ENCODE measurements at places on chromosomes 11 and 22.

DNA sequence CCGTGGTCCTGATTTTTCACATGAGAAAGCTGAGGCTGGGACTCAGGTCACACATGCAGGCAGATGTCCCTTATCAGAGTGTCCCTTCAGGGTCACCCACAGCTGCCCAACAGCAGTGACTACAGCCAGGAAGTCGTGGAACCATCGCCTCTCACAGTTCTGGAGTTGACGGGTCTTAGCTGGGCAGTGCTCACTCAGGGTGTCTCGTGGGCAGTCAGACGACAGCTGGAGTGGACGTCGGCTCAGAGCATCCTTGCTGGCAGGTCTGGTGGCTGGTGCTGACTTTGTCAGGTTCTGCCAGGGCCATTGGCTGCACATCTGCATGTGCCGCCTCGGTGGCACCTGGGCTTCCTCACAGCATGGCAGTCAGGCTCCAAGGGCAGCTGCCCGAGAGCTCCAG lies 35.6 kb upstream of the TH start:
- no peak for DNase-seq

DNA sequence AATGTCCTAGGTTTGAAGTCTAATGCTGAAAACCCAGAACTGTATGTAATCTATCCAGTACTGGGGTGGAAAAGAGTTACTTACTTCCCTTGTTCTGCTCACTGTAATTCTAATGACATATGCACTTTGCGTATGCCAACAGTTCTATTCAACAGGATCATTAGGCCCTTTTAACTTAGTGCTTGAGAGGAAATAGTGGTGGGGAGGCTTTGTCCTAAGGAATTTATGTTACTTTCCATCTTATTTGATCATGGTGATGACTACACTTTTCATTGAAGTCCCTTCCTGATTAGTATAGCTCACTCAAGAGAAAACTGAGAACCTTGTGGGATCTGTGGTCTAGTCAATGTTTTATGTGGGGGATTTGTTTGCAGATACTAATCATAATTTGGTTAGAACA lies 348.2 kb downstream of the GUCY1A2 start:
- DNase-seq: no peak

DNA sequence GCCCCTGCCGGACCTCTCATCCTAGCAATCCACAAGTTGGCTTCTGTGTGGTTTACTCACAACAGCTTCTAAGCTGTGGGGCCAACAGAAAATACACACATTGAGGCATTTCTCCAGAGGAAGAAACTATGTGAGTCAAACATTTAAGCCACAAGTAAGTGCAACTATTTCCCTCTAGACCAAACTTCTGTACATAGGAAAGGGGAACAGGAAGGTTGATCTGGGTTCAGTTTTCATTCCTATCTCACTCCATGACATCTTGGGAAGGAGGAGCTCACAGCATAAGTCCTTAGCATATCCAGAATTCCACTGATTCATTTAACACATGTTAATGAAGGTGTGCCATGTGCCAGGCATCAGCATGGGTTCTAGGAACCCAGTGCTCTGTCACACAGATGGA lies 72.8 kb upstream of the PICALM start:
- DNase-seq: peak; percentile 51

DNA sequence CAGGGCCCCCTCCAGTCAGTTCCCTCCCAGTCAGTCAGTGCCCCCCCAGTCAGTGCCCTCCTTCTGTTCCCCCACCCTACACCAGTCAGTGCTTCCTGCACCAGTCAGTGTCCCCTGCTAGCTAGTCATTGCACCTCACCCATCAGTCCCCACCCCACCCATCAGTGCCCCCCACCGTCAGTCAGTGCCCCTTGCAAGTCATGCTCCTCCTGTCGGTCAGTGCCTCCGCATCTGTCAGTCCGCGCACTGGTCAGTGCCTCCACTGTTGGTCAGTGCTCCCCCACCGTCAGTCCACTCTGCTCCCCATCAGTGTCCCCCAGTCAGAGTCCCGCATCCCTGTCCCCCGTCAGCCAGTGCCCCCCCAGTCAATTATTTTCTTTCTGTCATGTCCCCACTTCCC lies 3.3 kb downstream of the PPP6R2 start:
- no peak for DNase-seq

DNA sequence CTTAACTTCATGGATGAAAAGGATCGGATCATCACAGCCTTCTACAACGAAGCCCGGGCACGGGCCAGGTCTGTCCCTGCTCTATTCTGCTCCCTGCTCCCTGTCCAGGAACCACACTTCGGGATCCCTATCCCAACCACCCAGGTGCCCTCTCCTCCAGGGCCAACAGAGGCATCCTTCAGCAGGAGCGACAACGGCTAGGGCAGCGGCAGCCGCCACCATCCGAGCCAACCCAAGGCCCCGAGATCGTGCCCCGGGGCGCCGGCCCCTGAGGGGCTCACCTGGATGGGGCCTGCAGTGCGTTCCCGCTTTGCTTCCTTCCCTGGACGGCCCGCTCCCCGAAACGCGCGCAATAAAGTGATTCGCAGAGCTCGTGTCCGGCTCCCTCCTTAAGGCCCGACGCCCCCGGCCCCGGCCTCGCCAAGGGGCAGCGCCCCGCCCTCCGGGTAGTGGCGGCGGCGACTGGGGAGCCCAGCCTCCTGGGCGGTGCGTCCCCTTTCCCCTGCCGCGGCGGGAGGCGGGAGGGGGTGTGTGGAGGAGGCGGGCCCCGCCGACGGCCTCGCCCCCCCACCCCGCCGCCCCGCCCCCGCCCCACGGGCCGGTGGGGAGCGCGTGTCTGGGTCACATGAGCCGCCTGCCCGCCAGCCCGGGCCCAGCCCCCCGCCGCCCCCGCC lies at the start of gene VEGFB:
Gene VEGFB (plus strand): TSS at position 672 of the 674 bp plus-strand sequence. CDS start 250 bp downstream, outside the sequence.
- DNase-seq: peak; percentile 22

- DNase-seq: no peak
These were observed 141.2 kb downstream of the DLG2 start for GRCh38 chr11:85485902-85486301.

- DNase-seq: no peak
These were observed 67.2 kb downstream of the CCDC83 start for GRCh38 chr11:85922367-85922766.

- no peak for DNase-seq
These were observed 8.4 kb downstream of the TP53I11 start for GRCh38 chr11:44942029-44942955.

DNA sequence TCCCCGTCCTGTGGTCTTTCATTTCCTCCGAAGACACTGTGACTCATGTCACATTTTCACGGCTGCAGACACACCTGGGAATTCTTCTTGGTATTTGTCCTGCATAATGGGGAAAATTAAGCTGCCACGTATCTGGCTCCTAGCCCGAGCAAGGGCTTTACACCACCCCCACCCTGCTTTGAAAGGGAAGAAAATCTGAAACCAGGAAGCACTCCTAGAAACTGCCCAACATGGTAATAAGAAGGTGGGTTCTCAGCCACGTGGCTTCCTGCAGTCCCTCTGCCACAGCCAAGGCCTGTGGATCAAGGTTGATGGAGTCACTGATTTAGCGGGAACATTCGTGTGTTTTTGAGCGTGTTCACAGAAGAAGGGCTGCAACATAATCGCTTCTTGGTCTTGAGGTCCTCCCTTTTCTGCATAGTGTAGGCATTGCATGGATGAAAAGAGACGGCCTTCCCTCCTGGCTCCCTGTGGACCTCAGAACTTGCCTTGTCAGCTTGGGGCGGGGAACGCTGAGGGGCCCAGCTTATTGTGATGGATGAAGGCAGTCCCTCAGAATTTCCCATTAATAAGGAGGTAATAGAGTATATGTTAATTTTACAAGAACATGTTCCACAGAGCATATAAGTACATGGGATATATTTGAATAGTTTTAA lies 292.0 kb downstream of the NTM start:
- DNase-seq: no peak

- DNase-seq: no peak
These were observed 13.5 kb downstream of the SCYL1 start for GRCh38 chr11:65538232-65538914.

GRCh38 chr11:61742391-61742790 lies 10.0 kb upstream of the MYRF start:
- DNase-seq: peak; percentile 31

DNA sequence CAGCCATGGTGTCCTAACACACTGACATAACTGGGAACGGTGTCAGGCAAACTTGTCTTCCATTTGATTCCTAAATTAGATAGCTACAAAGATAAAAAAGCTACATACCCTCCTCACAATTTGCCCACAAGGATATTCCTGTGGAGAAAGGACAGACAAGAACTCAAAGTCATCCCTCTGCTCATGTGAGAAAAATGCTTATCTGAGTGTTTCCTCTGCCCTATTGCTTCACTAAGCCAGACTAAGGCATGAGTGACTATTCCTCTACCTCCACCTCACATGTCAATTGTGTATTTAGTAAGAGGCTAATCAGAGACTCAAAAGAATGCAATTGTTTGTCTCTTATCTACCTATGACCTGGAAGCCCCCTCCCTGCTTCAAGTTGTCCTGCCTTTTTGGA lies 247.7 kb downstream of the DDX10 start:
- no peak for DNase-seq

GRCh38 chr11:121898903-121899302 lies 217.1 kb downstream of the BLID start:
- DNase-seq: no peak

DNA sequence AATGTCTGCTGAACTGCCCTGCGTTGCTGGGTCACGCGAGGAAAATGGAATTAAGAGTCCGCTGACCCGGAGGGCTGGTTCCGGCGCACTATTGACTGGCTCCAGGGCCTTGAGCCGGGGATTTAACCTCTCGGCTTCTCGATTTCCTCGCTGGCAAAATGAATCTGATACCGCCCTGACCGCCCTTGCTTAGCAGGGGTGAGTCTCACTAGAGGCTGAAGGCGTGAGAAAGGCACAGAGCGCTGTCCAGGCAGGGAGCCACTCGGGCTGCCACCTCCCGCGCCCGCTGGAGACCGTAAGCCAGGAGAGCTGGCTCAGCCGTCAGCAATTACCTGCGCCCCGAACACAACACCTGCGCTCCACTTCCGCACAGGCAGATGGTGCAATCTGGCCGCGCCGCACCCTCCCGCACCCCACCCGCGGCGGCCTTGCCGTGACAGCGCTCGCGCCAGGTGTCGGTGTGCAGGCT lies 65.6 kb downstream of the BUD13 start:
- DNase-seq: no peak

DNA sequence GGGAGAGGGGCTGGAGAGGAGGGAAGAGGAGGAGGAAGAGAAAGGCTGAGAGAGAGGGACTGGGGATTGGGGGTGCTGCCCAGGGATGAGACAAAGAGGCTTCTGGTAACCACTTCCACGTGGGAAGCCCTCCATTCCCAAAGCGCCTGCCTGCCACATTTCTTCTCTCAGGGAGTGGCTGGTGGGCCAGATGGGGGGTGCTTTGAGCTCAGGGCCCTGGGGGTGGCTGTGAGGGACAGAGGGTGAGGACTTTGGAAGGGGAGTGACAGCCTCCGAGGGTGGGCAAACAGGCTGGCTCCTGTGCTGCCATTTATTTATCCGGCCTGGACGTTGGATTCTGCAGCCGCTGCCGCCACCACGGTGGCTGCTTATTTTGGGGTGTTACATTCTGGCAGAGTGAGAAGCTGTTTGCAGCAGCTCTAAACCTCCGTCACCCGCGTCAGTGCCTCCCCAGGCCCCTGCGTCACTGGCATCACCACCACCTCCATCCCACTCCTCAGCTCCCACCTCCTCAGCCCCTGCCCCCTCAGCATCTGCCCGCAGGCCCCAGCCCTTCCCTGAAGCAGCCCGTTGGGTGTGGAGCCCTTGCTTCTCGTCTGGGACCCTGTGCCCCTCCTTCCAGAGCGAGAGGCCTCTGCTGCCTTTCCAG lies 1.6 kb downstream of the RTN4RL2 start:
- no peak for DNase-seq

- DNase-seq: no peak
These were observed 2.1 kb downstream of the ARHGEF12 start for GRCh38 chr11:120338107-120338933.

- no peak for DNase-seq
These were observed 5.0 kb downstream of the CRKL start for GRCh38 chr22:20922141-20922751.

DNA sequence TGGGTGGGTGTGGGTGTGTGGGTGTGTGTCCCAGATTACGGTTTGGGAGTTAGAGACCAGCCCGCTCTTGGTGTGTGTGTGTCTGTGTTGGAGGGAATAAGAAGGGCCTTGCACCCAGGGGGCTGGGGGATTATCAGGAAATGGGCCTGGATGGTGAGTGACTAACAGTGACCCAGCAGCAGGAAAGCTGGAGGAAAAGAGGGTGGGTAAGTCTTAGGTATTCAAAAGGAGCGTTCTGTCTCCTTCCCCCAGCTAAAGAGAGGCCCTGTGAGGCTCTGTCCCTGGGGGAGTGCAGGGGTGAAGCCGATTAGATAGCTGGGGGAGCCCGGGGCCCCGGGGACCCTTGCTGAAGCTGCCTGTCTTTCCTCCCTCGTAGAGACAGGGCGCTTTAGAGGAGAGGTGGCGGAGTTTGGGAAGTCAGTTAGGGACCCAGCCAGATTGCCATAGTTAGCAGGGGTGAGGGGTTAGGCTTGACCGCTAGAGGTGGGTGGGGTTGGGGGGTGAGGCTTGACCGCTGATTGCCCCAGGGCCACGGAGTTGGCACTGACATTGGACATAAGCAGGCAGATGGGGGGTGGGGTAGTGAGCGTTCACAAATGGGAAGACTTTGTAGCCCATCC lies 1.5 kb downstream of the OAF start:
- no peak for DNase-seq

DNA sequence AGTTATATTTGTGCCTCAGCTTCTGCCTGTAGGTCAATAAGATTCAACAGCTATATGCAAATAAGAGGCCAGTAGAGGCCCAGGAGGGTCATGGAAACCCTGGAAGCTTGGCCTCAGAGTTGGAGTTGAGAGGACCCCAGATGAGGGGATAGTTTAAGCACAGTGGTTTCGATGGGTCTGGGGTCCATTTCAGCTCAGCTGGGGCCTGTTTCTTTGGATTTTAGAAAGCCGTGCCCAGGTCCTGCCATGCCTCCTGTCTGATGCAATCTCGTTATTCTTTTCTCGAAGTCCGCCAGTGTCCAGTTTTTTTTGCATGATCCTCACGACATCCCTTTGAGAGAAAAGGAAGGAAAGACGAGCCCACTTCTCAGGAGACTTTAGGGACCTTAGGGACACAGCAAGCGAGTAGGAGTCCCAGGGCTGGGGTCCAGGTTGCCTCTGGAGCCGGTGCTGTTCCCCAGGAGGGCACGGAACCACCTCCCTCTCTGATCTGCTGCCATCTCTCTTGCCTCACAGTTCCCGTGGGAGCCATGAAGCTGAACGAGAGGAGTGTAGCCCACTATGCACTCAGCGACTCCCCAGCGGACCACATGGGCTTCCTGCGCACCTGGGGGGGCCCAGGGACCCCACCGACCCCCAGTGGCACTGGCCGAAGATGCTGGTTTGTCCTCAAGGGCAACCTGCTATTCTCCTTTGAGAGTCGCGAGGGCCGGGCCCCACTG lies 2.6 kb upstream of the SMDT1 start:
- DNase-seq: no peak

- DNase-seq: no peak
These were observed 24.4 kb upstream of the TOLLIP start for GRCh38 chr11:1333860-1334259.

DNA sequence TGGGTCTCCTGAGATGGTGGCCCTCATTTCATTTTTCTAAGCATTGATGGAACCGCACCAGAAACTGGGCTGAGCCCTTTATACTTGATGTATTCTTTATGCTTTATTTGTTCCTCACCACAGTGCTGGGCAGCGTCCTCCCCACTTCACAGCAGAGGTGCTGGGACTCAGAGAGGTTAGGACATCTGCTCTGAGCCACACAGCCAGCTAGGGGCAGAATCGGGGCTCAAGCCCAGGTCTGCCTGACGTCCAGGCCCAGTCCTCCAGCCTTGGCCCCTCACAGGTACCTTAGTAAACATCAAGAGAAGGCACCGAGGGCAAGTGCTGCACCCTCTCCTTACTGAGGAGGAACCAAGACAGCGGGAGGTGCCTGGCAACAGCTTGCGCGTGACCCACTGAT lies 20.2 kb upstream of the SHISAL1 start:
- no peak for DNase-seq

Measured in Kasumi-1 (cell line).